ENCODE measurements at places on chromosomes 7 and 10.

GRCh38 chr7:22181663-22182062, 175.3 kb downstream of the RAPGEF5 start:
- no peak for DNase-seq

DNA sequence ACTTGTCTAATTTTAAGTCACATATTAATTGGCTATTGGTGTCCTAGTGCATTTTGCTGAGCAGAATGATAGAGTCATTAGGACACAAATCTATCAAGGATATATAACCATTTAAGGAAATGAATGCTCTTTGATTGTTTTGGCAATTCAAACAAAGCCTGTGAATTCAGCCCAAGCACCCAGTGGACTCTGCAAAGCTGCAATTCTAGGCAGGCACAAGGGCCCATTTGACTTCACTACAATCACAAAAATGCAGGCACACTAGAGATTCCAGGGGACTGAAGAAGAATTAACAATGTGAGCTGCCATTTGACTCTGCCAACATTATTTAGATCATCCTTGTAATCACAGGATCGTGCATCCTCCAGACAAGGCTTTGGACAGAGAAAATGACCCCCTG, 544.2 kb upstream of the PHF14 start:
- DNase-seq: no peak

- no peak for DNase-seq
These were observed 15.7 kb upstream of the STN1 start for GRCh38 chr10:103933557-103934121.

- peak; percentile 7 for DNase-seq
These were observed 68.9 kb downstream of the RBM33 start for GRCh38 chr7:155713384-155713783.

DNA sequence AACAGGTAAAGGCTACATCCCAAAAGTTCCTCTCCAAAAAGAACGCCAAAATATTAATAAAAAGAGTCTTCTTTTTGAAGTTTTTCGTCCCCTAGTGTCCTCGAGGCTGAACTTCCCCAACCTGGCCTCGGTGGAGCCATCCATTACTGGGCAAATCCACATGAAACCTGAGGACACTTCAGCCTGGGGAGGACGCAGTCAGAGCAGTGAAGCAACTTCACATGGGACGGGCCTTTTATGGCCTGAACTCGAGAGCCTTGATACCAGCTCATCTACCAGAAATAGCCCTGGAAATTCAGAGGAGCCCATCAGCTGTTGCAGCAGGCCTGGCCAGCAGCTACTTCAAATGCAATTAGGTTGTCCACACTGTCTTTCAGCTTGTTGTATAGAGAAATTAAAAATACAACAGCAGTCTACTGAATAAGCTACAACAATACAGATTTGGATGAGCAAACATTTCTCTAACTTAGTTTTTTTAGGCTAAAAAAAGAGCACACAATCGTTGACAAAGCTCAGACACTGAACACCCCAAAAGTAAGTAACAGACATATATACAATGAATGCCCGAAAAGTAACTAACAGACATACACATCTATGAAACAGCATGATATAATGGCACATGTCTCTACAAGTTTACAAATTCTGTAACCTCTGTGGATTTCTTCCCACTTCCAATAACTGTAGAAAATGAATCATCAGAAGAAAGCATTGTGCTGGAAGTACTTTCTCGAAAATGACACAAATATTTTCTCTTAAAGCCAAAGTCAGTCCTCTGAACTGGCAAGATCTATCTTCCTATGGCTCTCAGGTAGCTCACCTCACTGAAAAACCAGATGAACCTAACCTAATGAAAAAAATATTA, at the start of gene SVIL:
Gene SVIL, minus strand, starts transcription at position 208 of the 862 bp plus-strand sequence. CDS start 79,913 bp downstream, outside the sequence.
- DNase-seq: no peak

Data from common myeloid progenitor, CD34-positive (primary cell).